ENCODE measurements at places on chromosomes 5 and 9. TPM values are rescaled to one million over a fixed set of nuclear protein-coding genes. Genes with fewer than 3 reads are reported as not detected.

DNA sequence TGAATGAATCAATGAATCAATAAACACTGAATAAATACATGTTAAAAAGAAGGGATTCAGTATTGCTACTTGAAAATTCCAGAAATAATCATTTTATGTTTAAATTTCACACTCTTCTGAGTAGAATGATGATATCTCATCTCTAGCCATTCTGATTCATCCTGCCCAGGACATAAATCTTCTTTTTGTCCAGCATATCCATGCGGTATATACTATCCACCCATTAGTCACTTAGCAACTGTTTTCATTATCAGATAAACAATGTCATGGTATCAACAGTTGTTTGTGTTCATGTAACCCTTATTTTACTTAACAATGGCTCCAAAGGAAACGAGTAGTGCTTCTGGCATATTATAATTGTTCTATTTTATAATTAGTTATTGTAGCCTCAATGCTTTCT, 432.4 kb upstream of the SMC2 start:
- no peak for DNase-seq

- DNase-seq, result no peak
These were observed 577.3 kb upstream of the TLE4 start for GRCh38 chr9:78994471-78994870.

GRCh38 chr9:83185488-83186154, 122.7 kb upstream of the RASEF start:
- DNase-seq, result no peak

The IER5L gene
- 13.1 TPM for polyA plus RNA-seq

The CORO2A gene
- polyA plus RNA-seq, result 2.6 TPM

The SPATA31E1 gene
- not detected for polyA plus RNA-seq

All from renal pelvis (tissue), 12 donors.